ENCODE measurements at places on chromosomes 12 and 14.
A peak's percentile ranks its signal among the peaks of the same experiment; 100 is the strongest.

DNA sequence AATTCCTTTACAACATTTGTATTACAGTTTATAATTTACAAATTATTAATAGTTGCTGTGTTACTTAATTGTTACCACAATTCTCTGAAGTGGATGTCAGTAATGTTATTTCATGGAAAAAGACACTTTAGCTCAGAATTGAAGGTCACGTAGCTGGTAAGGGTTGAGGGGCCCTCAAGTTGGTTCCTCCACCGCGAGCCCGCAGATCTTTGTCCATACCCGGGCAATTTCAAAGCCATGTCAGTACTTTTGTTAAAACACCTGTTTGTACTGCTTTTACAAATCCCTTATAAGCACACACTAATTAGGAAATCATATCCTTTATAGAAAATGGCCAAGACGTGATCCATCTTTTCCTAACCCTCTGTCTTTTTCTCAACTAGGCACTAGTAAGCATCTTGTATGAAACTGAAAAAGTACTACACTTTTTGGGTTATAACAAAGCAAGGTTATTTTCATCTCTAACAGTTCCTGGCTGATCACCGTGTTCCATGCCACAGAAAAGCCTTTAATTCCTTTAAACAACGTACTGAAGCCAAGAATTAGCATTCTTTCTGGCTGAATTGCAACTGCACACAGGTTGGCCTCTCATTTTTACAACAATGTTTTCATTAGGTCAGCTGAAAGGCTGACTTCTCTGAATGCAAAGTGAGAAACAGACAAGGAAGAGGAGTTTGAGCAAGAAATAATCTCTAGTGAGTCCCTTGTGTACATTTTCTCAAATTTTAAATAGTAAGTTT, 76.1 kb downstream of the CNTN1 start:
- DNase-seq = no peak

- DNase-seq = no peak
These were observed 330.2 kb upstream of the NOVA1 start for GRCh38 chr14:26928019-26928418.

- no peak for DNase-seq
These were observed 1.9 kb downstream of the FAM186A start for GRCh38 chr12:50394469-50395029.

DNA sequence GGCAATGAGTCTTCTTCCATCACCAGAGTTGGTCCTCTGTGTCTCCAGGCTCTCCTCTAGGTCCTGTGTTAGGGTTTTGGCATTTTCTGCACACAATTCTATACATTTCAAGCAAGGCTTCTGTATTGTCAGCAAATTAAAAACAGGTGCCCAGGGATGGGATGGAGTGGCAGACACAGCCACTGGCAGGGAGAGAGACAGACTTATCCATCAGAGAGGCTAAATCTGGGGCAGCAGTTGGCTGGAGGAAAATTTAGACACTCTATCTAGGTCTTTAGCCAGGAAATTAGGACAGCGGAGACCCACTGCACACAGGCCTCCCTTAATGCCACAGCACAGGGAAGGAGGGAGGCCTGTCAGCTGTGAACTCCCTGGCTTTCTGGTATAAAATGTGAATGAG, 20.2 kb downstream of the PLEKHD1 start:
- DNase-seq = no peak

DNA sequence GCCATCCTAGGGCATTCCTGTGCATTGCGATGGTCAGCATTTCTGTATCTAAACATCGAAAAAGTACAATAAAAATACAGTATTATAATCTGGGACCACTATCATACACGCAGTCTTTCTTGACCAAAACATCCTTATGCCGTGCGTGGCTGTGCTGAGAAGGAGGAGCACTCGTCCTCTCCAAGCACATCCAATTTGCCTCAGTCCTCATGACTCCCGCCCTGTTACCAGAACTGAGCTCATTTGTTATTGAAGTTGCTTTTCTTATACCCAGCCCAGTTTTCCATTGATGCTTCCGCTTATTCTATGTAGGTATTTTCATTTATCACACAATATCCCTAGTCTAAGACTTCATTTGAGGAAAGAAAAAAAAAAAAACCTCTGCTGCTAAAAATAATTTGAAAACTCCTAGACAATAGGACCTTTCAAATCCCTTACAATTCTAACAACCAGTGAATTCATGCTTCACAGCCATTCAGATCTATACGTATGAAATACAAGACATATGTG, 236.9 kb upstream of the PLEKHG7 start:
- no peak for DNase-seq

- no peak for DNase-seq
These were observed 298.1 kb downstream of the VRK1 start for GRCh38 chr14:97095269-97095668.

DNA sequence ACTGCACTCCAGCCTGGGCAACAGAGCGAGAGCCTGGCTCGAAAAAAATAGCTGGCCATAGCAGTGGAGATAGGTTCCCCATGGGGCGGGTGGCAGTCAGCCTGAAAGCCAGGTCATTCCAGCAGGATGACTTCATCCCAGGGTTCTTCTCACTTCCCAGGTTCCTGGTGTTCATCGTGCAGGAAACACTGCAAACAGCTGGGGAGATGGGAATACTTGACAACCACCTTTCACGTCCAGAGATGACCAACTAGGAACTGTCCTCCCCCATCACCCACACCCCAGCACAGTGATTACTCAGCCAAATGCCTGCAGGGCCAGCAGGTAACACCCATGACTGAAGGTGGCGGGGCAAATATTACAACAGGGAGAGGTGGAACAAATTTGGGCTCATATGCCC, 1.7 kb downstream of the VSIG10 start:
- peak; percentile 89 for DNase-seq

GRCh38 chr12:67193704-67194103, 75.5 kb upstream of the CAND1 start:
- DNase-seq = peak; percentile 15

DNA sequence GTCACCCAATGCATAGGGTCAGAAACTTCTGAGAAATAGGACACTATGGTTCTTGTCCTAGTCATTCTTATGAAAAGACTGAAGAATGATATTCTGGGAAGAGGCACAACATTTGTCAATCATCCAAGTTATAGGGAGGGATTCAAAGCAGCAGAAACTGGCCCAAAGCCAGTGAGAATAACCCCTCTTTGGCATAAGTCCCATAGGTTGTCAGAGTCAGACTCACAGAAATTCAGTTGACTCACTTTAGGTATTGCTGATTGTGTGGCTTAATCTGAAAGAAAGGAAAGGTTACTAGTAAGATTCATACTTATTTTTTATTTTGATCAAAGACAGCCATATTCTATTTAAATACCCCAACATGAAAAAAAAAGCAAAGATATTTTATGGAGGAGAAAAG, 151.0 kb downstream of the SRGAP1 start:
- peak; percentile 68 for DNase-seq

- DNase-seq = peak; percentile 99
These were observed 170.1 kb upstream of the PWP1 start for GRCh38 chr12:107515446-107515958.

GRCh38 chr14:51547260-51547659, 104.5 kb upstream of the FRMD6 start:
- peak; percentile 98 for DNase-seq

- DNase-seq = no peak
These were observed at the start of gene STRN3 for GRCh38 chr14:31026077-31026449. TSS of gene STRN3 (minus strand) at chr14:31026379. CDS start at chr14:31026185, 194 bp downstream.

DNA sequence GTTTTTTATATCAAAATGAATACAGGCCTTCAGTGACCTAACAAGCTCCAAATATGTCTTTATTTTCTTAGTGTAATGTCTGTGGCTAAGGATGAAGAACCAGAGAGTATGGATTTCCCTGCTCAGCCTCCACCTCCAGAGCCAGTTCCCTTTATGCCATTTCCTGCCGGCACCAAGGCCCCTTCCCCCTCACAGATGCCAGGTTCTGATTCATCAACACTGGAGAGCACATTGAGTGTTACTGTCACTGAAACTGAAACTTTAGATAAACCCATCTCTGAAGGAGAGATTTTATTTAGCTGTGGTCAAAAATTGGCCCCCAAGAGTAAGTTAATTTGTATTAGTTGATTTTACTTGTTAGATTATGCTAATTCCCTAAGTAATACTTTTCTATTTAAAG, 61.0 kb downstream of the KIAA0586 start:
- DNase-seq = peak; percentile 15

GRCh38 chr12:3644104-3644503, 108.8 kb downstream of the CRACR2A start:
- DNase-seq = no peak
